ENCODE measurements at places on chromosomes 1 and 21. TPM values are rescaled to one million over a fixed set of nuclear protein-coding genes. Genes with fewer than 3 reads are reported as not detected.

DNA sequence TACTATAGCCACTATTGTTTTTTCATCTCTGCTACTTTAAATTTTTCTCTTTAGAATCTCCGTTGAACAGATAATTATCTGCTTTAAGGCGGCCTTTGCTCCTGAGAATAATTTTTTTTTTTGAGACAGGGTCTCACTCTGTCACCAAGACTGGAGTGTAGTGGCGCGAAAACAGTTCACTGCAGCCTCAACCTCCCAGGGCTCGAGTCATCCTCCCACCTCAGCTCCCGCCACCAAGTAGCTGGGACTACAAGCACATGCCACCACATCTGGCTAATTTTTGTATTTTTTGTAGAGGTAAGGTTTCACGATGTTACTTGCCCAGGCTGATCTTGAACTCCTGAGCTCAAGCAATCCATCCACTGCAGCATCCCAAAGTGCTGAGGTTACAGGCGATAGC is 28.6 kb downstream of the TRIT1 start:
- H3K4me3 ChIP-seq, result no peak overlapping the region
- H3K4me1 ChIP-seq, result no peaks in the 10 kb centered on the region
- H3K27ac ChIP-seq, result no peak overlapping the region
- DNase-seq, result no peak

DNA sequence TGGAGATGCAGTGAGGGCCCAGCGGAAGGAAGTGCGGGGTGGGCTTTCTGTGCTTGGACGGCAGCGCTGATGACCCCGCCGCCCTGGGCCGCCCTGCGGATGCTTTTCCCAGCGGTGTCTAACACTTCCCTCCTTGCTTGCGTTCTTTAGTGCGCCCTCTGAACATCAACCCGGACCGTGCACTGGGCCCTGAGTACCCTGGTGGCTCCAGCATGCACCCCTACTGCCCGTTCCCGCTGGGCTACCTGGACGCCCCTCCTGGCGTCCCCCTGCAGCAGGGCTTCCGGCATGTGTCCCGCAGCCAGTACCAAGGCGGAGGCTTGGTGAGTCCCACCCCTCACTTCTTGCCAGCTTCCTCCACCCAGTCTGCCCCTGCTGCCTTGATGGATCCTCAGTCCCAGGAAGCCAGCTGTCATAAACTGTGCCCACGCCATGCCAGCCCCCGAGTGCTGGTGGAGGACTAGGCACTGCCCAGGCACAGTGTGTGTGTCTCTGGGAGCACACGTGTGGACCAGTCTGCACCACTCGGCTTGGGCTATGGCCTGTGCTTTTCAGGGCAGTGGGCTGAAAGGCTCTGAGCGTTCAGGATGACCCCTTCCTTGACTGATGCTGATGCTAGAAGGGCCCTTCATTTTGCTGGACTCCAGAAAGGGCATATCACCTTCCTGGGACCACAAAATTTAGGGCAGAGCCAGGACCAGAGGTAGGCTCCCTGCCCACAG is 2.3 kb downstream of the DMRTB1 start:
- DNase-seq, result no peak
- H3K27ac ChIP-seq, result no peak overlapping the region
- H3K4me3 ChIP-seq, result no peak overlapping the region
- H3K27me3 ChIP-seq, result no peaks in the 10 kb centered on the region
- no peaks in the 10 kb centered on the region for H3K4me1 ChIP-seq
- no peaks in the 10 kb centered on the region for H3K36me3 ChIP-seq

Gene HSD3B2
- total RNA-seq, result not detected

Gene LAD1
- total RNA-seq, result 8.8 TPM

GRCh38 chr1:55723001-55723400 is 507.8 kb upstream of the USP24 start:
- no peaks in the 10 kb centered on the region for H3K36me3 ChIP-seq
- H3K27ac ChIP-seq, result no peak overlapping the region
- H3K27me3 ChIP-seq, result no peaks in the 10 kb centered on the region
- no peak for DNase-seq

DNA sequence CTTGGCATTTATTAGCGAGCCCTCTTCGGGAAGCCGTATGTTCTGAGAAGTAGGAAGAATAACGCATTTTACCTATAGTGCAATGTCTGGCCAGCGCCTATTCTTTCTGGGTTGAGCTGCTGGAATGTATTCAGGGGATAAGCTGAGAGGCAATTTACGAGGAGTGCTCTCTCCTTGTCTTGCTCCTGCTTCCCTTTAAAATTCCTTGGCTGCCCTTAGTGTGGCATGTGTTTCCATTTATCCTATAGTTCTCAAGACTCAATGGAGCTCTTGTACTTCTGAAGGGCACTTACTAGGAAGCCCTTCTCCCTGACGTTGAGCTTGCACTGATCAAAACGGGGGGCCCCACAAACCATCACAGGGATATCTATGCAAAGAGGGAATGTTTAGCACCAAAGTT is 364.6 kb downstream of the DISC1 start:
- H3K27me3 ChIP-seq, result no peaks in the 10 kb centered on the region
- H3K4me3 ChIP-seq, result no peak overlapping the region
- H3K36me3 ChIP-seq, result no peaks in the 10 kb centered on the region
- no peaks in the 10 kb centered on the region for H3K4me1 ChIP-seq
- H3K27ac ChIP-seq, result no peak overlapping the region

GRCh38 chr1:19651141-19651737 is 7.1 kb downstream of the NBL1 start:
- H3K36me3 ChIP-seq, result peaks cover 7% of the 10 kb centered on the region
- no peaks in the 10 kb centered on the region for H3K27me3 ChIP-seq
- peaks cover 78% of the 10 kb centered on the region for H3K4me1 ChIP-seq
- H3K27ac ChIP-seq, result peak overlapping the region; percentile 71
- H3K4me3 ChIP-seq, result no peak overlapping the region

Gene CFAP74
- not detected for total RNA-seq

Gene PTCH2
- 0.24 TPM for total RNA-seq

Gene APOBEC4
- not detected for total RNA-seq

DNA sequence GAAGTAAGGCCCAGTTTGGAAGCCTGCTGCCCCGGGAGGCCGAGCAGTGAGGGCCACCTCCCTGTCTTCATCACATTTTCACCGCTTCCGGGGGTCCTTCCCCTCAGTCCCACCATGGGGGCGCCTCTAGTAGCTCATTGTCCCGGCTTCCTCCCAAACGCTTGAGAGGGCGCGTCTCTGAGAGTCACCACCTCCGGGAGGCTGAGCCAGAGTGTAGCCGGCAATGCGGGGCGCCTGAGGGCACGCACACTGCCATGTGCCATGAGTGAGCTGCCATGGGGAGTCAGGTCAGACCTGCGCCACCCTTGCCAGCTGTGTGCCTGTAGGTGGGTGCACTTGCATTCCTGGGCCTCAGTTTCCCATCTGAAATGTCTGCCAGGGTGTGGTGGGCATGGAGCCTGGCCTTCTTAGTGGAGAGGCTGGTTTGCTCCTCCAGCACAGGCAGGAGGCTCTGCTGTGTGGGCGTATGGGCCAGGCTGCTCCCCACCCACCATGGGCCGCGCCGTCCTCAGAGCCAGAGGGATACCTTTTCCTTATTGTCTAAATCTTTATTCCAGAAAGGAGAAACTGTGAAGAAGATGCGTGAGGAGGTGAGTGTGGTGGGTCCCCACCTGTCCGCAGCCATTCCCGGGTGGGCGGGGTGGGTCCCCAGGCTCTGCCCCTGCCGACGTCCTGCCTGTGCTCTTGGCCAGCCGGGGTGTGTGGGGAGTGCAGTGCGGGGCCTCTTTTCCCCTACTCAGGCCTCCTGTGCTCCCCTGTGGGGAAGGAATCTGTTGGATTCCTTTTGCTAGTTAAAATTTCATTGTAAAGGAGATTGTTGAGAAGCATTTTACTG is 81.3 kb upstream of the COL6A1 start:
- no peak overlapping the region for H3K4me3 ChIP-seq
- H3K27me3 ChIP-seq, result no peaks in the 10 kb centered on the region
- H3K27ac ChIP-seq, result no peak overlapping the region
- no peak for DNase-seq

Gene C1orf87
- total RNA-seq, result not detected

- H3K27me3 ChIP-seq, result no peaks in the 10 kb centered on the region
- peak; percentile 61 for DNase-seq
- no peaks in the 10 kb centered on the region for H3K36me3 ChIP-seq
- no peak overlapping the region for H3K4me3 ChIP-seq
- H3K27ac ChIP-seq, result no peak overlapping the region
- H3K4me1 ChIP-seq, result no peaks in the 10 kb centered on the region
Observed at GRCh38 chr1:26582836-26583460, 53.4 kb downstream of the RPS6KA1 start.

DNA sequence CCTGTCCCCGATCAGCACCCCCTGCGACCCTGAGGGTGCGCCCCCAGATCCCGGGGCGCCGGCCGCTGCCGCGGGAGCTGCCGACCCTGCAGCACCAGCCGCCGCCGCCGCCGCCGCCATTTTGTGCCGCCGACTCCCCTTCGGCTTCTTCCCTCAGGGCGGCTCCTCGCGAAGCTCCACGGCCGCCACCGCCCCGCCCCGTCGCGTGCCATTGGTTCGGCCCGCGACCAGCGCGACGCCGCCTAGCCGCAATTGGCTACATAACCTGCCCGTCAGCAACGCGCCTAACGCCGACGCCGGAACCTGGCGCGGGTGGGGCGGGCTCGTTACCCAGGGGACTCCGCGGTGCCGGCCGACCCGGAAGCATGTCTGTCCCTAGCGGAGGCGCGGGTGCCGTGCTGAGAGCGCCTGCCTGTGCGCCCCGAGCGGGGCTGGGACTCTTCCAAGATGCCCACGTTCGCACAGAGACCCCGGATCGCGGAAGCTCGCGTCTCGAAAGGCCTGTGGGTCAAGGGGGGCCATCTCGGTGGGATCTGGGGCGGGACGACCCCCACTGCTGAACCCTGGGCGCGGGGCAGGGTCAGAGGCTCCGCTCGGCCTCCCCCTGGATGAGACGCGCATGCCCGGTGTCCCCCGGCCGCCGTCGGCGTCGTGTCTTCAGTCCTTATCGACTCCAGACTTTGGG is at the start of gene CCNL2:
Gene CCNL2, minus strand, starts transcription at position 149 of the 685 bp plus-strand sequence. Its CDS starts 29 bp downstream, at position 120.
- peak; percentile 99 for DNase-seq
- no peaks in the 10 kb centered on the region for H3K4me1 ChIP-seq
- no peaks in the 10 kb centered on the region for H3K27me3 ChIP-seq

GRCh38 chr1:208455821-208456220 is 211.6 kb upstream of the PLXNA2 start:
- H3K4me3 ChIP-seq, result no peak overlapping the region
- H3K36me3 ChIP-seq, result no peaks in the 10 kb centered on the region
- no peaks in the 10 kb centered on the region for H3K27me3 ChIP-seq
- no peaks in the 10 kb centered on the region for H3K4me1 ChIP-seq
- DNase-seq, result no peak

Gene RWDD3
- total RNA-seq, result 8.0 TPM

GRCh38 chr21:32861866-32862265 is 90.3 kb upstream of the PAXBP1 start:
- H3K27me3 ChIP-seq, result no peaks in the 10 kb centered on the region
- H3K4me1 ChIP-seq, result no peaks in the 10 kb centered on the region
- H3K4me3 ChIP-seq, result no peak overlapping the region
- DNase-seq, result no peak
- H3K27ac ChIP-seq, result no peak overlapping the region

- H3K4me3 ChIP-seq, result no peak overlapping the region
- DNase-seq, result no peak
Observed at GRCh38 chr1:22410928-22411495, 40.6 kb upstream of the ZBTB40 start.

DNA sequence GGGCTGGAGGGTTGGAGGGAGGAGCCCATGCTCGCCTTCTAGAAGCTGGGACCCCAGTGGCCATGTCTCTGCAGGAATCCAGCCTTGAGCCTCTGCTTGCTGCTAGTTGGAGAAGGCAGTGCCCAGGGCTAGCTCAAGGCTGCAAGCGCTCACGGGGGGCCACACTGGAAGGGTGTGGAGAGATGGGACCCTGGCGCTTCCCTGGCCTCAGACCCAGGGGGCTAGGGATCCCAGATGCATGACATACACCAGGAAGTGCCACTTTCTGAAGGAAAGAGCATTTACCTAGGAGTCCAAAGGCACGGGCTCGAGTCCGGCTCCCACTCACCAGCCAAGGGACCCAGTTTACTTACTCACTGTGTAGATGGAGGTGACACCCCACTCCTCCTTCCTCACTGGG is 32.6 kb downstream of the NENF start:
- H3K27ac ChIP-seq, result no peak overlapping the region
- no peaks in the 10 kb centered on the region for H3K36me3 ChIP-seq
- H3K4me3 ChIP-seq, result no peak overlapping the region
- H3K27me3 ChIP-seq, result no peaks in the 10 kb centered on the region
- no peak for DNase-seq

All from right atrium auricular region (tissue), 2 donors.